Glomerular endothelial cell (primary cell): ENCODE measurements at places on chromosomes 4 and X. TPM values are rescaled to one million over a fixed set of nuclear protein-coding genes. Genes with fewer than 3 reads are reported as not detected.

DNA sequence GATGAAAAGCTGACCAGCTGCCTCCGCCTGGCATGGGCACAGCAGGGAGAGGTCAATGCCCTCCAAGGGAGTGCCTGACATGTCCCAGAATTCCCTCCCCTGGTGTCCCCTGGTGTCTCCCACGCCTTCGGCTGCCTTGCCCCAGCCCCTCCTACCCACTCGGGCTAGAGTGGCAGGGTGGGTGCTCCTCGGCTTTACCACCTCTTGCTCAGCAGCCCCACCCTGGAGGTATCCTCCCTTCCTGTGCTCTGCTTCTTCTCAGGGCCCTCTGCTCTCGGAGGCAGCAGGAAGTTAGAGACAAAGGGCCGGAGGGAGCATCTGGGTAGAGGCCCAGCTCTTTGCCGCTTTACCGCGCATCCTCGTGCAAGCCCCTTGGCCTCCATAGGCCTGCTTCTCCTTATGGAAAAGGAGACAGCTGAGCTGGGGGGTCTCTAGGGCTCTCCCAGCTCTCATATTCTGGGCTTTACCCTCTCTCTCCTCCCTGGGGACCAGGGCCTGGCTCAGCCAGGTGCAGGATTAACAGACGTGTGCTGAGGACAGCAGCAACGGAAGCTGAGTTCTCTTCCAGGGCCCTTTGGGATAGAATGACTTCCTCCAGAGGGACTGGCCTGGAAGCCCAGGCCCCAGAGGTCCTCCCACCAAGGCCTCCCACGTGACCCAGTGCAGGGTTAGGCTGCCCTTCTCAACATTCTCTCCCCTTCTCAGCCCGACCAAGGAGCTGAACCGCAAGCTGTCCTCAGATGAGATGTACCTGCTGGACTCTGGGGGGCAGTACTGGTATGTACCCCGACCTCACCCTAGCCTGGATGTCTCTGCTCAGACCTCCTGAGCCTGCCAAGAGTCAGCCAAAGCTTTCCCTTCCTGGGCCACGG, 17.2 kb downstream of the XPNPEP2 start:
- no peak for DNase-seq

- DNase-seq, result peak; percentile 83
These were observed 234.5 kb downstream of the MAML3 start for GRCh38 chr4:139919521-139919920.

GYPA gene
- total RNA-seq, result not detected in 2 replicates

DNA sequence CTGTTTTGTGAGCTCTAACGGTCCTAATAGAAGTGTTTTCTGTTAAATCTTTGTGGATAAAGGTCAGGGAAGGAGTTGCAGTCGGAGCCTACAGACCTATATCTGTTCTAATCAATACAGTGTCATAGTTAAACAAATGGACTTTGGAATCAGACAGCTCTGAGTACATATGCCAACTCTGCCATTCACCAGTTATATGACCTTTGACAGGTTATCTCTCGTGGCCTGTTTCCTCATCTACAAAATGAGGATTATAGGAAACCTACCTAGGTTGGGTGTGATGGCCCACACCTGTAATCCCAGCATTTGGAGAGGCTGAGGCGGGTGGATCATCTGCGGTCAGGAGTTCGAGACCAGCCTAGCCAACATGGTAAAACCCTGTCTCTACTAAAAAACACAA, 89.7 kb downstream of the MID1IP1 start:
- DNase-seq, result no peak

- DNase-seq, result no peak
These were observed 89.7 kb downstream of the ZNF718 start for GRCh38 chr4:213971-214370.

DNA sequence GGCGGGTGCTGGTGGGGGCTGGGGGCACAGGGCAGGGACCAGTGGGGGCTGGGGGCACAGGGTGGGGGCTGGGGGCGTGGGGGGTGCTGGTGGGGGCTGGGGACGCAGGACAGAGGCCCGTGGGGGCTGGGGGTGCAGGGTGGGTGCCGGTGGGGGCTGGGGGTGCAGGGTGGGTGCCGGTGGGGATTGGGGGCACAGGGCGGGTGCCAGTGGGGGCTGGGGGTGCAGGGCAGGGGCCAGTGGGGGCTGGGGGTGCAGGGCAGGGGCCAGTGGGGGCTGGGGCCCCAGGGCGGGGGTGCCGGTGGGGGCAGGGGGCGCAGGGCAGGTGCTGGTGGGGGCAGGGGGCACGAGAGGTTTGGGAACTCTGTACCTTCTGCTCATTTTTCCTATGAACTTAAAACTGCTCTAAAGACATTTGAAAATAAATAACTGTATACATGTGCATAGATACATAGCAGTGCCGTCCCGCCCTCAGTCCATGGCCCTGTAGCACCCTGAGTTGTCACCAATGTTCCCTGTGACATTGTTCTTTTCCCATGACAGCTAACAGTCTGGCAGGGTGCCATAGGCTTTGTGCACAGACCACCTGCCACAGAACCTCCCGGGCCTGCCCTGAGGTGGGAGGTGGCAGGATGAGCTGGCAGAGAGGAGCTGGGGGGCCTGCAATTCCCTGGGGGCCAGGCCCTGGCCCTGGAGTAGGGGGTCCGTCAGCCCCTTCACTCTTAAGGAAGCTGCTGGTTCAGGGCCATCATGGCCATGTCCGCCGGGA, 35.6 kb upstream of the ADRA2C start:
- DNase-seq, result no peak

- DNase-seq, result no peak
These were observed 59.2 kb upstream of the RPS6KA3 start for GRCh38 chrX:20325786-20326388.

- DNase-seq, result no peak
These were observed 24.4 kb upstream of the DCK start for GRCh38 chr4:70969076-70969475.

- no peak for DNase-seq
These were observed 1454.3 kb downstream of the FSTL5 start for GRCh38 chr4:160709546-160709945.

- DNase-seq, result no peak
These were observed 1.8 kb downstream of the DKK2 start for GRCh38 chr4:107034091-107034995.

DNA sequence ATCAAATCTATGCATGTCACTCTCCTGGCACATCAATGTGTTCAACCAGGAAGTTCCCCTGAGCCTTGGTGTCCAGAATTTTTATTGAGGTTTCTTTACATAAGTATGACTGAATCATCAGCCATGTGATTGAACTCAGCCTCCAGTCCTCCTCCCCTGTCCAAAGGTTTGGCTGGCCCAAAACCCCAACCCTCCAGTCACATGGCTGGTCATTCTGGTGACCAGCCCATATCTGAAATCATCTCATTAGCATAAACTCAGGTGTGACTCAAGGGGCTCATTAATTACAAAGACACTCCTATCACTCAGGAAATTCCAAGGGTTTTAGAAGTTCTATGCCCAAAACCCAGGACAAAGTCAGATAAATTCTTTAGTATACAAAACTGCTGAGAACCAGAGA, 20.6 kb upstream of the SUPT20HL2 start:
- DNase-seq, result no peak

TIGD4 gene
- 0.19 TPM in 1 of 2 replicates, not detected in the other for total RNA-seq

MAGEA1 gene
- total RNA-seq, result not detected in 2 replicates

TASL gene
- not detected in 2 replicates for total RNA-seq

- DNase-seq, result no peak
These were observed 33.8 kb downstream of the ENOX2 start for GRCh38 chrX:130869239-130869638.

GRCh38 chrX:130702867-130703707, 199.9 kb downstream of the ENOX2 start:
- no peak for DNase-seq

DNA sequence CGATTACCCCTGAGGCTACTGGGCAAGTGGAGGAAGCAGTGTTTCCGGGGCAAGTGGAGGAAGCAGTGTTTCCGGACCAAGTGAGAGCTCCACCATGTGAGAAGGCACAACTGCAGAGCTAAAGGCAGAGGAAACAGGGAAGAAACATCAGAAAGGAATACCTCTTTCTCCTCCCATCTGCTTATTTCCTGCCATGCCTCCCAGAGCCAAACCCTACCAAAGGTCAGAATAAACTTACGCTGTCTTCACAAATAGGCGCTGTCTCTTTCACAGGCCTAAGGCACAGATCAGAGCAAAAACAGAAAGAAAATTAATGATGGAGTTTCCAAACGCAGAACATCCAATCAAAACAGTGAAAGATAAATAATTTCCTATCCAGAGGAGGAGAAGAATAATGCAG, 153.0 kb downstream of the ATOH1 start:
- no peak for DNase-seq

DNA sequence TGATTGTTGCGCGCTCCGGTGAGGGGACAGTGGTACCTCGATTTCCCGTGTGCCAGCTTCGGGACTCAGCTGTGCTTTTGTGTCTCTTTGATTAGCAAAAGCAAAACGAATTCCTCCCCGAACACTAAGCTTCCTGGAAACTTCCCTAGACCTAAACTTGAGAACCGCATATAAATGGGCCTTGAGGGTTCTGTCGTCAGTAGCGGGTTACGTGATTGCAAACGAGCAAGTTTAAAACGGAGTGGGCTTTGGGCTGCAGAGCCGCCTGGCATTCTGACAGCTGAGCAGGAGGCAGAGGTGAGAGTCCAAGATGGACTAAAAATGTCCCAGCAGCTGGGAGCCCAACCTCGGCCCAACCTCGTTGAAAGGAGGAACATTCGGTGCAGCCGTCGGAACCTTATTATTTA, 1.2 kb upstream of the TAPT1 start:
- DNase-seq, result no peak

GRCh38 chr4:13933191-13933590, 305.7 kb upstream of the BOD1L1 start:
- DNase-seq, result no peak

KCNIP4 gene
- not detected in 2 replicates for total RNA-seq

DNA sequence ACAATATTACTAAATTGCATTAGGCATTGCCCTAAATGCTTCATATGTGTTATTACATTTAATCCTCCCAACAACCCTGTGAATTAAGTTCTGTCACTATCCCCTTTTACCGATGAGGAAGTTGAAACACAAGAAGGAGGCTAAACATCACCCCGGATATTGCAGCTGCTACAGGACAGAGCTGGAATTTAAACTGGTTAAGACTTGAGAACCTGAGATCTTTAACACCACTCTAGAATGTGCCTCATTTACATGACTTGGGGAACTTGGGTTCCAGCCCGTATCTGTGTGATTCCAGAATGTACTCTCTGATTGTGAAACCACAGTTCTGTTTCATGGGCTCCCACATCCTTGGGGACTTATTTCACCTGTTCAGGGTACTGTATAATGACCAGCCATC, 165.1 kb upstream of the PPARGC1A start:
- DNase-seq, result no peak

MAP9 gene
- total RNA-seq, result 2.0 and 6.0 TPM in 2 replicates

DNA sequence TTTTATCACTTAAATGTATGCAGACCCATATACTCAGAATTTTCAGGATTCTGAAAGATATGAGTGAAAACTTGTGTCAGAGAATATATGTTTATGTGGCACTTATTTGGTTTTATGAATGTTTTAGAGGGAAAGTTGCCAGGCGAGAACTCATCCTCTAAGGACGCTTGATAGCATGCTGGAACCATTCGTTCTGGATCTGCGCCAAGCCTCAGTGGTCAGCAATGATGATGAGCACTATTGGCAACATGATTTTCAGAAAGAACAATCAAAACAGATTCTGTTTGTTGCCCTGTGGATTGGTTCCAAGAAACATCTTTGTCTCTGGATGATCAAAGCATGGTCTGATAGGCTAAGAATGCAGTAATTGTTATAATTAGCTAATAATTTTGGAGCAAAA, 32.1 kb upstream of the RAPGEF2 start:
- no peak for DNase-seq
